Activated gamma-delta T cell (primary cell): ENCODE measurements at places on chromosomes 11 and 22.

DNA sequence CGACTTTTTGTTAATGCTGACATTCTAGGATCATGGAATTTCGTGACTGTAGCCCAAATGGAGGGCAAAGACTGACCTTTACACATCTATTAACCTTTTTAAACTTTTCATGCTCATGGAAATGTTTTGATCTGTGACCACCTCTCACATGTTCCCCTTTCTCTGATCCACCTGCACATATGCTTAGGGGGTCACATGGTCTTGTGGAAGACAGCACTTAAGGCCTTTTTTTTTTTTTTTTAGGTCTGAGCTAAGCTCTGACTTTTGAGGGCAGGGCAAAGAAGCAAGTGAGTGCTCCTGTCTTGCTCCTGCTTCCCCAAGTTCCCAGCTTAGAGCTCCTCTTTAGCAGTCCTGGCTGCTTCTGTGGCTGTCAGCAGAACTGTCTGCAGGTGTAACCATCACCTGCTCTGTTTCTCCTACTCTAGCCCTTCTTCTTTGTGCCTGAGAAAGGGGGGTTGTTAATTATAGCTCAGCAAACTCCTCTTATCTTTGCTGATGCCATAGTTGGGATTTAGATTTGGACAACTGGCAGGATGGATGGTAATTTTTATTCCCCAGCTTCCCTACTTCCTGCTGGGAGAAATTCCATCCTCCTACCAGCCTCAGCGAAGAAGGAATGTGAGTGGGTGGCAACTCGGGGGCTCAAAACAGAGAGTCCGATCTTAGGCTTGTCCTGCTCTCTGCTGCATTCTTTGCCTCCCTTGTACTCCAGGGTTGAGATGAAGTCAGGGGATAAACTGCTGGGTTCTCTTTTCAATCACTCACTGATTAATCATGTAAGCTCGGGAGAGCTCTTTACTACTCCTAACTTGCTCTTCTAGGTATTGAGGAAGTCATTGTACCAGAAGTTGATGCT lies 64.4 kb downstream of the GRAMD1B start:
- DNase-seq: no peak

- no peak for DNase-seq
Observed at GRCh38 chr11:83282084-83282716, 4.0 kb downstream of the CCDC90B start.

GRCh38 chr11:94595076-94595475 lies 27.9 kb downstream of the PIWIL4 start:
- DNase-seq: no peak

GRCh38 chr11:1672613-1673350 lies 24.2 kb upstream of the KRTAP5-6 start:
- DNase-seq: no peak

- DNase-seq: no peak
Observed at GRCh38 chr11:44133335-44133946, 38.0 kb downstream of the EXT2 start.

DNA sequence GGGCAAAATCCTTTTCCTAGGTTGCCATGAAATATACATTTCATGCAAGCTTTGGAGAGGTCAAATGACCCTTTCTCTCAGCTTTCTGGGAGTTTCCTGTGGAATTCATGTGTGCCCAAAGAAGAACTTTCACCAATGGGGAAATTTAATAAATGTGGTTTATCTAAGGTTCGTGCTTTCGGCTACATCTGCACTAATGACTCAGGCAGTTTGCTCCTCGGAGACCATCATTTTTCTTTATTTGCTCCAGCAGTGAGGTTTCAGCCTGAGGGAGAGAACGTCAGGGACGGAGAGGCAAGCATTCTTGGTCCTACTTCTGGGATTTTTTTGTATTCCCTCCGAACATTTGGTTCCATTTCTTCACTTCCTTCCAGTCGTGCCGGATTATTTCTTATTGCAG lies 85.2 kb downstream of the FLI1 start:
- DNase-seq: no peak

GRCh38 chr22:23109079-23109347 lies 32.8 kb downstream of the RSPH14 start:
- DNase-seq: no peak

DNA sequence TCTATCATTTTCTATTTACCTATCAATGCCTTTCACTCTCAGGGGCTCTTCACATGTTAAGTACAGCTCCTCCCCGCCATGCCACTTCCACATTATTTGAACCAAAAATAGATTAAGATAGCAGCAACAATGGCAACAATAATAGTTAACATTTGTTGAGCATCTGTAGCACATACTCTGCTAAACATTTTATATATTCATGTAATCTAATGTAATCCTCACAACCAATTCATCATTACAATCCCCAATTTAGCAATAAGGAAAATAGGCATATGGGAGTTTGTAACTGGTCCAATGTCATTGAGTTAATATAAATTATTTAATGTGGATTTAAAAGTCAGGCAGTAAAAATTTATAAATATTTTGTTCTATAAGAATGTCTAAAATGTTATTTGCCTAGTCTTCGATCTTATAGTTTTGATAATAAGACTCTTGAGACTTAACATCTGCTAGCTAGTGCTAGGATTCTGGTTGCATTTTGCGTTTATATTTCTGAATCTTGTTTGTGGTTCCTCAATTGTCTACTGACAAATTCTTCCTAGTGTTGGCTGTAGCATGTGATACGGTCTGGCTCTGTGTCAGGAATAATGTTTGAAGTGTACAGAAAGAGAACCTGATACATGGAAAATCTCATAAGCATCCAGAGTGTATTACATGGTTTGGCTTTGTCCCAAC lies 621.5 kb upstream of the LUZP2 start:
- no peak for DNase-seq

DNA sequence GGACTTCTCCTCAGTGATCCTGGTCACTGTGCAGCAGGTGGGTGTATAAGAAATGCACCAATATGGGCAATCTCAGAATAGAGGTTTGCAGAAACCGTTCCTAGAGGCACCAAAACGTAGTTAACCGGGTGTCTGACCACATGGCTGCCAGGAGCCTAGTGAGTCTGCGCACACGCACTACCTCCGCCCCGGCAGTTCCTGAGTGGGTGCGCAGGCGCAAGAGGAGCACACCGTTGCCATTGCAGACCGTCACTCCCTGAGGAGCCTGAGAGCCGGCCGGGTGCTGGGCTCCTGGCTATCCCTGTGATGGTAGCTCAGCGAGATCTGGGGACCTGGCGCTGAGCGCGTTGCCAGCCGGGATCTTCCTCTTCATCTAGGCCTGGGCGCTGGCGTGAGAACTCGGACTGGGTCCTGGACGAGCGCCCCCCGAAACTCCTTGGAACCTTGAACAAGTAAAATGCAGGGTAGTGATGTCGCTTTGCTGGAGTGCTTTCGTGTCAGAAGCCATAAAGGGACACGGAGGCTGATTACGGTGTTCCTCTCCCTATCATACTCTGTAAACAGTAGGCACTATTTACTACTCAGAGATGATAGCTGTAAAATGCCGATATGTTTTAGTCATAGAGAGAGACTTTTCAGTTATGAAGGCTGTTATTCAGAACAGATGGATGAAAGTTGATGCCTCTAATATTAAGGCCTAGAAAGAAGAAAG lies at the start of gene MS4A13:
Gene MS4A13 (plus strand): TSS at position 249 of the 712 bp plus-strand sequence. CDS start 2,692 bp downstream, outside the sequence.
- DNase-seq: no peak

GRCh38 chr11:62082292-62082657 lies 41.5 kb upstream of the INCENP start:
- DNase-seq: no peak

- no peak for DNase-seq
Observed at GRCh38 chr11:19772480-19772879, 59.8 kb downstream of the NAV2 start.

- no peak for DNase-seq
Observed at GRCh38 chr22:43098356-43098755, 9.2 kb upstream of the TTLL1 start.

- DNase-seq: no peak
Observed at GRCh38 chr22:50305923-50306566, 1.4 kb downstream of the PLXNB2 start.

GRCh38 chr11:12293486-12293885 lies 83.9 kb upstream of the PARVA start:
- no peak for DNase-seq

GRCh38 chr11:27388869-27389268 lies 25.9 kb upstream of the CCDC34 start:
- no peak for DNase-seq

DNA sequence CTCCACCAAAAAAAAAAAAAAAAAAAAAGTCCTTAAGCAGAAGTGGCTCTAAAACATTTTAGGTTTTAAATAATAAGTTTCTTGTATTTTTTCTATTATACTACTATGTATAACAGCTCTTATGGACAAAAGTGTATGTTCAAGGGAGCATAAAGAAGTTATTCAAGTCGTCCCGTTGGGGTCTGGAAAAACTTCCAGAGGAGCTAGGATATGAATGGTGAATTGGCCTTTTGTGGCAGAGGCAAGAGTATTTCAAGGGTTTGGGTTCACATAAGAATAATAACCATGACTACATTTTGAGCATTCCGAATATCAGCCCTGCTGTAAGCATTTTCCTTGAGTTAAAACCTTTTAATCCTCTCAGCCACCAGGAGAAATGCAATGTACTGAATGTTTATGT lies 50.6 kb upstream of the ARHGAP42 start:
- DNase-seq: no peak

DNA sequence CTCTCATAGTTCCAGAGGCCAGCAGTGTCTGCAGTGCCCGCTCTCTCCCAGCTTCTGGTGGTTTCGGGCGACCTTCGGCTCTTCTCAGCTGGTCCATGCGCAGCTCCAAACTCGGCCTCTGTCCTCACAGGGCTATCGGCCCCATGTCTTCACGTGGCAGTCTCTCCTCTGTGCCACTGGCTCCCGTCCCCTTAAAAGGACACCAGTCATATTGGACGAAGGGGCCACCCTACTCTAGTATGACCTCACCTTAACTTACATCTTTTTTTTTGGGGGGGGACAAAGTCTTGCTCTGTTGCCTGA lies 13.8 kb downstream of the LTO1 start:
- no peak for DNase-seq

- no peak for DNase-seq
Observed at GRCh38 chr11:8055836-8056526, 25.0 kb upstream of the TUB start.

DNA sequence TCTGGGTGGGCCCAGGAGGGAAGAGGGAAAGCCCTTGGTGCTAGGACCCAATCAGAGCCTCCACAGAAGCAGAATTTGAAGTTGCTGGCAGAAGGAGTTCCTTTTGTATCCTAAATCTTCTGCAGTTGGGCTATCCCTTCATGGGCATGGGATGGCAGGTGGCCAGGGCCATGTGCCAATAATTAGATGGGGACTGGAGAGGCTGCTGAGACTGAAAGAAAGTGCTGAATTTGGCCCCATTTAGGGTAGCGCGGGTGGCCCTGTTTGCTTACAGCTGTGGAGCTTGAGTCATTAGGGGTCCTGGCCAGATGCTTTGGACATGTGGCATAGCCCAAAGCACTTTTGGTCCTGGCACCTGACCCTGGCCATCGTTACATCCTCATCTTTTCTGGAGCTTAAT lies 27.1 kb downstream of the PARVA start:
- DNase-seq: no peak

GRCh38 chr11:2529636-2530035 lies 84.8 kb downstream of the KCNQ1 start:
- no peak for DNase-seq

- no peak for DNase-seq
Observed at GRCh38 chr22:39733191-39733590, 160.4 kb downstream of the ENTHD1 start.

DNA sequence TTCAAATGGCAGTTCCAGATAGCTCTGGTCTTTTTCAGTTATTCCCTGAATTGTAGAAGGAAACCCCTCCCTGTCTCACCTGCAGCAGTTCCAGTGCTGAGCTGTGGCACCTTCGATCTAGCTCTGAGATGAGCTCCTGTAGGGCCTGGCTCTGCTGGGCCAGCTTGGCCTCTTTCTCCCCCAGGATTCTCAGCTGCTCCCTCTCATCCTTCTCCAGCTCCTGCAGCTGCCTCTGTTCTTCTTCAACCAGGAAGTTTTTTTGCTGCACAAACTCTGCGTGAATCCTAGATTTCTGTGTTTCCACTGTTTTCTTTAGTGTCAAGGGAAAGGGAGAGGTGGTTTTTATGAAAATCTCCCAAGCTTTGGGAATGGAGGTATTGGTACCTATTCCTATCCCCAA lies 5.3 kb downstream of the TRIM21 start:
- DNase-seq: no peak

- DNase-seq: no peak
Observed at GRCh38 chr11:120819437-120820365, 204.2 kb upstream of the TBCEL start.

GRCh38 chr11:124315052-124315451 lies 1.3 kb upstream of the OR8D1 start:
- no peak for DNase-seq

GRCh38 chr11:60952742-60953170 lies 780 bp upstream of the SLC15A3 start:
- no peak for DNase-seq

GRCh38 chr11:84420271-84420670 lies 1134.1 kb upstream of the CCDC90B start:
- DNase-seq: no peak

- DNase-seq: no peak
Observed at GRCh38 chr22:47164514-47165337, 402.3 kb downstream of the TBC1D22A start.

DNA sequence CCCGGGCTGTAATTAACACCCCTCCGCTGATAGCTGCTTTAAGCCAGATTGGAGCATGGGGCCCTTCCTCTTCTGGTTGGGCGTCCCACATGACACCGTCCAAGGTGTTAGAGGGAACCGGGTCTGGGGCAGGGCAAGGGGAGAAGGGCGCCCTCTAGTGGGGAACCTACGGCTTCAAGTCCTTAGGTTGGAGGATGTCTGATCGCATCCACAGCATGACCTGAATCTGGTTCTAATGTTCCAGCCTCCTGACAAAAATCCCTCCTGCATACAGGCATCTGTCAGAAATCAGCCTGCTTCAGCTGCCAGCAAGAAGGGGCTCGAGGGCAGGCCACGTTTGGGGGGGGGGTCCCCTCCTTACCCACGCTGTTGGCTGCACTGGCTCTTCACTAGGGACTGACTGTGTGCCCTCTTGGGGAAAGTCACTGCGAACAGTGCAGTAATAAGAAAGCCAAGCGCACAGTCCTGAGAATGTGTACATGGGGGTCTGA lies 94.2 kb upstream of the TBCEL start:
- DNase-seq: no peak

DNA sequence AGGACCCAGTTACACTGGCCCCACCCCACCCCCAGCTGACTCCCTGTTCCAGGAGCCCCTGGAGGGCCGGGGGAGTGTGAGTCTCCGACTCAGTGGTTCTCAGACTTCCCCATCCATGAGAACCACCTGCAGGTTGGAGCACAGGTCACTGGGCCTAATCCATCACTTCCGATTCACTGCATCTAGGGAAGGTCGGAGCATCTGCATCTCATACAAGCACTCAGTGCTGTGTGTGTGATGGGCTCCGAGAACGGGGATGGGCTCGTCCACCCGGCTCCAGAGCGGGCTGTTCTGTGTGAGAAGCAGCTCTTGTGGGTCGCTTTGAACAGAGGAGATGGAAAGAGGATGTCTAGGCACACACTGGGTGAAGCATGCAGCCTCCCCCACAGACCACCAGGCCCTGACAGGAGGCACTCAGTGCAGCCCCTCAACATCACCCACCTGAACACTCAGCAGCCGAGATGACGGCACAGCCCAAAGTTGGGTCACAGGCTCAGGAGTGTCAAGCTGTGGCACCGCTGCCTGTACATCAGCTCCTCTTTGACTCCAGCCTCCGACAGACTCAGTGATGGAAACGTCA lies 541.4 kb downstream of the BRD1 start:
- no peak for DNase-seq

GRCh38 chr22:24441406-24442351 lies 14.3 kb downstream of the ADORA2A start:
- no peak for DNase-seq
